Type B pancreatic cell (in vitro differentiated cells): ENCODE measurements at places on chromosomes 1 and 21.

DNA sequence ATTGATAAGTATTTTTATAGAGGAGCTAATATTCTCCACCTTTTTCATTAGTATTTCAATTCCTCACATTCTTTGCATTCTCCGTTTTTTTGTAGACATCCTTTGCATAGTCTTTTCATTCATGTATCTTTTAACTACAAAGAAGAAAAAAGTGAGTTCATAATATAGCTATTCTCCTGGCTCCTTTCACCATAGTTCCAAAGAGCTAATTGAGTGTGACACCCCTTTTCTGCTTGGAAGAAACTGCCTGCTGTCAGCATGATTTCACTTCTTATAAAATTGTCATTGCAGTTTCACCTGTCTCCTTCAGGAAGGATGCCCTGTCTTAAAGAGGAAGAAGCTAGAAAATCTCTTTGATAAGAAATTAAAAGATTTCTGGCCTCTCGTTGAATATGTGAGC lies 991.1 kb downstream of the KCNT2 start:
- no peaks in the 10 kb centered on the region for H3K36me3 ChIP-seq
- H3K27ac ChIP-seq, result no peak overlapping the region
- H3K27me3 ChIP-seq, result no peaks in the 10 kb centered on the region
- DNase-seq, result no peak

DNA sequence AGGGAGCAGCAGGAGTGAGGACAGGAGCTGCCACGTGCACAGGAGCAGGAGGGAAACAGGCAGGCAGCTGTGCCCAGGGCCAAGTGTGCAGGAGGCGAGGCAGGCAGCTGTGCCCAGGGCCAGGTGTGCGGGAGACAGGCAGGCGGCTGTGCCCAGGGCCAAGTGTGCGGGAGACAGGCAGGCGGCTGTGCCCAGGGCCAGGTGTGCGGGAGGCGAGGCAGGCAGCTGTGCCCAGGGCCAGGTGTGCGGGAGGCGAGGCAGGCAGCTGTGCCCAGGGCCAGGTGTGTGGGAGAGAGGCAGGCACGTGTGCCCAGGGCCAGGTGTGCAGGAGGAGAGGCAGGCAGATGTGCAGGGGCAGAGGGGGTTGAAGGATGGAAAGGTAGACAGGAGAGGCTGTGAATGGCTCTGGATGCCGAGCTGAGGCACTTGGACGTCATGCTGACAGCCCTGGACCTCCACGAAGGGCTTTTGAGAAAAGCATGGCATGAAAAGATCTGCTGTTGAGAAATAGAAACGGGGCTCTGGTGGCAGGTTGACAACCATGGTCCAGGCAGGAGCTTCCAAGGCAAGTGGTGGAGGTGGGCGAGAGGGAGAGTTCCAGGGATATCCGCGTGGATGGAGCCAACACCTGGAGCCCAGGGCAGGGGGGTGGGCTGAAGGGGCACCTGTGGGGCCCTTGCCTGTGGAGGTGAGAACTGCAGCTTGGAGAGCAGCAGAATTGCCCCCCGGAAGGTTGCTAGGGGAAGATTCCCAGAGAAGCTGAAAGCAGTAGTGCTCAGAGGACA lies 19.1 kb upstream of the NPHP4 start:
- H3K27me3 ChIP-seq, result no peaks in the 10 kb centered on the region
- H3K4me1 ChIP-seq, result peaks cover 5% of the 10 kb centered on the region
- DNase-seq, result no peak
- H3K27ac ChIP-seq, result no peak overlapping the region
- no peaks in the 10 kb centered on the region for H3K36me3 ChIP-seq

GRCh38 chr1:200774735-200775444 lies 36.2 kb downstream of the CAMSAP2 start:
- peaks cover 17% of the 10 kb centered on the region for H3K4me1 ChIP-seq
- peak overlapping the region; percentile 75 for H3K27ac ChIP-seq
- no peaks in the 10 kb centered on the region for H3K27me3 ChIP-seq

GRCh38 chr1:45621501-45621836 lies 2.4 kb downstream of the CCDC17 start:
- no peaks in the 10 kb centered on the region for H3K27me3 ChIP-seq
- no peak overlapping the region for H3K27ac ChIP-seq
- no peaks in the 10 kb centered on the region for H3K4me1 ChIP-seq
- H3K4me3 ChIP-seq, result no peak overlapping the region
- H3K36me3 ChIP-seq, result peaks cover 23% of the 10 kb centered on the region
- DNase-seq, result no peak

DNA sequence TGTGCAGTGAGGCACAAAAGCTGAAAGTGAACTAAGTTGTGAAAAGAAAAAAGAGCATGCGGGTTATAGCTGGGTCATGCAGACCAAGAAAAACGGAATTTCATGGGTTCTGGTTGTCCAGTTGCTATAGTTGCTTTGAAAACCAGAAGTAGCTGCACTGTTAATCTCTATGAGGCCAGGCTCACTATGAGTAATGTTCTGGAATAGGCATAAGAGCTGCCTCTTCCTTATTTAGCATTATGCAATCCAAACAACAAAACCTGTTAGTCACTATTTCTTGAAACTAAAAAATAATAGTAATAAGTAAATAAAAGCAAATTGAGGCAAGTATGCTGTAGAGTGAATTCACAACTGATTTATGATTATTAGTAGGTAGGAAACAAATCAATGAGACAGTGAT lies 1383.7 kb downstream of the MRPL39 start:
- DNase-seq, result no peak
- H3K4me3 ChIP-seq, result no peak overlapping the region
- no peaks in the 10 kb centered on the region for H3K27me3 ChIP-seq
- no peaks in the 10 kb centered on the region for H3K4me1 ChIP-seq
- no peaks in the 10 kb centered on the region for H3K36me3 ChIP-seq
- no peak overlapping the region for H3K27ac ChIP-seq

DNA sequence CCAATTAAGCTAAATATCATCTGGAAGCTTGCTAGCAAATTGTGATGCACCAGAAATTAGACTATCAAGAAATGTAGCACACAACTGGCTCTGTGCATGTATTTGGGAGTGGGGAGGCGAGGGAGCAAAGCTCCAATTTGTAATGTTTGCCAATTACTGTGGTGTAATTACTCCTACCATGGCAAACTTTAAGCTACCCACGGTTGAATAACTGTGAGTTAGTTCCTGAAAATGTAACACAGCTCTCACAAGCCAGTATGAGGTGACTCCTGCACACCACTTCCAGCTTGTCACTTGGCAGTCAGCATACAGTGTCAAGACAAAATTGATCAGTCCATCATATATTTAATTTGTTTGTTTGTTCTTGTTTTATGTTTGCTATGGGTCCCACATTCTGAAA lies 141.2 kb downstream of the TM2D1 start:
- H3K4me3 ChIP-seq, result no peak overlapping the region
- H3K36me3 ChIP-seq, result no peaks in the 10 kb centered on the region
- H3K27ac ChIP-seq, result no peak overlapping the region
- H3K4me1 ChIP-seq, result peaks cover 7% of the 10 kb centered on the region
- no peak for DNase-seq
- H3K27me3 ChIP-seq, result peaks cover 5% of the 10 kb centered on the region
